ENCODE measurements at places on chromosomes 7 and 10. TPM values are rescaled to one million over a fixed set of nuclear protein-coding genes. Genes with fewer than 3 reads are reported as not detected.

AKR1C3 gene
- 23.2 TPM for total RNA-seq

BAMBI gene
- 12.5 TPM for total RNA-seq

OPALIN gene
- not detected for total RNA-seq

SPAM1 gene
- total RNA-seq, result not detected

ASIC3 gene
- total RNA-seq, result 8.6 TPM

FAS gene
- total RNA-seq, result 4.0 TPM

BMPER gene
- 0.59 TPM for total RNA-seq

DNA sequence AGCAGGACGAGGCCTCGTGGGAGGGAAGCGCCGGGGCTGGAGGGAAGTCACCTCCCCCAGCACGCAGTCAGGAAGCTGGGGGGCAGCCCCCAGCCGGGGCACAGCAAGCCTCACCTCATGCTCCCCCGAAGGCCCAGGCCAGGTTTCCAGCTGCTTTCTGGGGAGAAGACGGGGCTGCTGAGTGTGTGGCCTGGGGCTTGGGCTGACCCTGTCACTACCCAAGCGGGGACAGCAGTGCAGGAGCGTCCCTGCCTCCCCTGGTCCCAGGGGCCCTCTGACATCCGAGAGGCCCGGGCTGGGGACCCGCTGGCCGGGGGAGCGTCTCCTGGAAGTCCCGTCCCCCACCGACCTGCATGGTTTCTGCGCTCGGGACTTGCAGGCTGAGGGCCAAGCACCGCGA lies 19.7 kb upstream of the NKX6-2 start:
- DNase-seq, result peak; percentile 7

- DNase-seq, result no peak
Measured at GRCh38 chr7:80428161-80429054, 83.5 kb downstream of the GNAT3 start.

DNA sequence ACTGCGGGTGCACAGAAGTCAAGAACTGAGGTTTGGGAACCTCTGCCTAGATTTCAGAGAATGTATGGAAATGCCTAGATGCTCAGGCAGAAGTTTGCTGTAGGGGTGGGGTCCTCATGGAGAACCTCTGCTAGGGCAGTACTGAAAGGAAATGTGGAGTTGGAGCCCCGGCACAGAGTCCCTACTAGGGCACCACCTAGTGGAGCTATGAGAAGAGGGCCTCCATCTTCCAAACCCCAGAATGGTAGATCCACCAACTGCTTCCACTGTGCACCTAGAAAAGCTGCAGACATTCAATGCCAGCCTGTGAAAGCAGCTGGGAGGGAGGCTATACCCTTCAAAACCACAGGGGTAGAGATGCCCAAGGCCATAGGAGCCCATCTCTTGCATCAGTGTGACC lies 1336.0 kb upstream of the CELF2 start:
- DNase-seq, result no peak

DNA sequence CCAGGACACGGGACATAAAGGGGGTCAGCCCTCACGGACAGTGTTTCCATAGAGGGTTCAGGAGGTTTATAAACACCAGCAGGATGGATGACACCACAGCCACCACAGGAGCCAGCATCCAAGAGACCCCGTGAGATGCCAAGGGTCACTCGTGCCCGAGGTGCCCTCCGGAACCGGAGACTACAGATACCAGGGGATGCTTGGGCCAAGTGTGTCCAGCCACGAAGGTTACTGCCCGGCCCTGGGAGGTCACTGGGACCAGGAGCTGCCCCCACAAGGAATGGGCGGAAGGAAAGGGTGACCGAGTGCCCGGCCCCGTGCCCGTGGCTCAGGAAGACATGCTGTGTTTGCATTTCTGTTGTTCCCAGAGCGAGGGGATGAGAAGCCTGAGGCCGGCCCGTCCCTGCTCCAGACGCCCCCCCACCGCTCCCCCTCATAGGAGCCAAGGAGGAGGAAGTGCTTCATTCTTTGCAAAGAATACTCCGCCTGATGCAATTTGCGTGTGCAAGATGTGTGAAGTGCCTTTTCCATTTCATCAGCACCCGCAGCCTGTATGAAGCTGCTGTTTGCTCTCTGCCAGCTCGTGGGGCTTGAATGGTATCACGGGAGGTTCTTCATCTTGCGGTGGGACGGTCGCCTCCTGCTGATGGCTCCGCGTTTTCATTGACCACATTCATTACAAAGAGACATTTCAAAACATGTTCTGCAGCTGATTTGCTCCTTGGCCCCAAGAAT lies 176.4 kb downstream of the ELFN1 start:
- peak; percentile 15 for DNase-seq

Measured in left ventricle myocardium superior (tissue), 1 donor.